GM06990 (cell line): ENCODE measurements at places on chromosomes 4 and X.

DNA sequence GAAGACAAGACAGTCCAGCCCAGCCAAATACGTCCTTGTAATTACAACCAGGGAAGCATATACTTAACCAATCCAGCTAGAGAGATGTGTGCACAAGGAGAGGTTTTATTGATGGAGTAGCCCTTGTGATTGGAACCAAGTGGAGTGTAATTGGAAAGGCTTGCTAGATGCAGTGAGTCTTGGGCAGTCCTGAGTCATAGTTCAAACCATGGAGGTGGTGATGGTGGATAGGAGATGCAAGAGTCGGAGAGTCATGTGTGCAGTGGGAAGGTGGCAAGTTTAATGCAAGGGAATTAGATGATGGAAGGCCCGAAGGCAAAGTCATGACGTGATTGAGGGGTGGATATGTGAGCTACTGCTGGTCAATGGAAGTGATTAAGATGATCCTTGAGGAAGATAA is 63.7 kb downstream of the PHEX start:
- DNase-seq = no peak

GRCh38 chr4:158873795-158874401 is 105.1 kb downstream of the FNIP2 start:
- DNase-seq = no peak

DNA sequence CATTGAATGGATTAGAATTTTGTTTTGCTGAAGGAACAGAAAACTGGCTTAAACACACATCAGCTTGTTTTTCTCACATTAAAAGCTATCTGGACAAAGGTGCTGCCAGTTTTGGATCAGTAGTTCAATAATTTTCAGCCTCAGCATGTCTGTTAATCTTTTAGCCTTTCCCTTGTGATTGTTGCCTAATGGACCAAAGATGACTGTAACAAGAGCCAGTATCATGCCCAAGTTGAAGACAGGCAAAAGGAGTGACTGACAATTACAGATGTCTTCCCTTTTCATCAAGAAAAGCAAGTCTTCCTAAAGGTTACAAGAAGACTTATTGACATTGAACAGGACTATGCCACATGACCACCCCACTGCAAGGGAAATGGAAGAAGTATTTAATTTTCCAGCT is 419.7 kb downstream of the MAPK10 start:
- DNase-seq = no peak

DNA sequence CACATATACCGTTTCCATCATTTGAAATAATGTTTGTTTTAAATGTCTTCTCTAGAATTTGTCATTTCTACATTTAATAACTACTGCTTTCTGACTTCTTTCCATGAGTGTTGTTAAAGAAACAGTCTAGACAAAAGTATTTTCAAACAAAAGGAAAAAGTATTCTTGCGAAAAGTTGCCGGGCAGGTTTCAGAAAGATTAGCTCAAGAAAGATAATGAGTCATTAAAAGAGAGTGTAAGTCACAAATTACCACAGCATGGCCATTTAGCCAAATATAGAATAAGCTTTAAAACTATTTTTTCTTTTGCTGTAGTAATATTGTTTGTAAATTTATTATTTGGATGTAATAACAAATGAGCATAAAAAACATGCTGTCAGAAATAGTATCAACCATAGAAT is 493.0 kb downstream of the TLL1 start:
- DNase-seq = no peak

DNA sequence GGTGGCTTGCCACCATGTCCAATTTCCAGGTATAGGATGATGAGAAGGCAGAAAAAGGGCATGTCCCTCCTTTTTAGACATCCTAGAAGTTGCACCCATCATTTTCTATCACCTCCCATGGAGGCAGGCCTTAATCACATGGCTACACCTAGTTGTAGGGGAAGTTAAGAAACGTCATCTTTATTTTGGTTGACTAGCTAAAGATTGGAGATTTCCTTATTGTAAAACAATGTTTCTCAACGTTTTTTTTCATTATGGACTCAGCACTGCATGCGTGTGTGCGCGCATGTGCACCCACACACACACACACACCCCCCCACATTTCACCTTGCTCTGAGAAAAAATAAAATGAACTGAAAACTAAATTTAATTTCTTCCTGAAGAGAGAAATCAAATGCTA is 2.0 kb upstream of the CXCL9 start:
- no peak for DNase-seq

GRCh38 chr4:150501009-150501727 is 80.8 kb upstream of the MAB21L2 start:
- no peak for DNase-seq
